Esophagus muscularis mucosa (tissue), 4 donors: ENCODE measurements at places on chromosomes 5 and 9. TPM values are rescaled to one million over a fixed set of nuclear protein-coding genes. Genes with fewer than 3 reads are reported as not detected.

Gene EPB41L4B
- 0.42 TPM for total RNA-seq

Gene PCDHA1
- total RNA-seq, result not detected

Gene GABRA1
- not detected for total RNA-seq

Gene ERGIC1
- 131 TPM for total RNA-seq

DNA sequence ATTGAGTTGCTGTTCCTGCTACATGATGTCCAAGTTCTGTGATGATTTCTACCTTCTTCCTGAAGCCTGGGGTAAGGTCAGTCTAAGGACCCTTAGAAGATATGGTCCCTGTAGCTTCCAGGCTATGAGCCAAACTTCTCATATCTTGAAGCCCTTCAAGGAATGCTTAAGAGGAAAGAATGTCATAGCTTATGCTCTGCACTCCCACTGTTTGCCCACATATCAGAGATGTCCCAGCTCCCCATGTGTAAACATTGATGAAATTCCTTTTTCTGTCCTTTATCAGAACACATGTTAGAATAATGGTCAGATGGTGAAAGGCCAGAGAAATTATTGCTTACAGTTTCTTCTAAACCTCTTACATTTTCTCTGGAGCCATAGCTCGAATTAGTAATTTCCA lies 41.4 kb upstream of the RUSC2 start:
- DNase-seq, result no peak

DNA sequence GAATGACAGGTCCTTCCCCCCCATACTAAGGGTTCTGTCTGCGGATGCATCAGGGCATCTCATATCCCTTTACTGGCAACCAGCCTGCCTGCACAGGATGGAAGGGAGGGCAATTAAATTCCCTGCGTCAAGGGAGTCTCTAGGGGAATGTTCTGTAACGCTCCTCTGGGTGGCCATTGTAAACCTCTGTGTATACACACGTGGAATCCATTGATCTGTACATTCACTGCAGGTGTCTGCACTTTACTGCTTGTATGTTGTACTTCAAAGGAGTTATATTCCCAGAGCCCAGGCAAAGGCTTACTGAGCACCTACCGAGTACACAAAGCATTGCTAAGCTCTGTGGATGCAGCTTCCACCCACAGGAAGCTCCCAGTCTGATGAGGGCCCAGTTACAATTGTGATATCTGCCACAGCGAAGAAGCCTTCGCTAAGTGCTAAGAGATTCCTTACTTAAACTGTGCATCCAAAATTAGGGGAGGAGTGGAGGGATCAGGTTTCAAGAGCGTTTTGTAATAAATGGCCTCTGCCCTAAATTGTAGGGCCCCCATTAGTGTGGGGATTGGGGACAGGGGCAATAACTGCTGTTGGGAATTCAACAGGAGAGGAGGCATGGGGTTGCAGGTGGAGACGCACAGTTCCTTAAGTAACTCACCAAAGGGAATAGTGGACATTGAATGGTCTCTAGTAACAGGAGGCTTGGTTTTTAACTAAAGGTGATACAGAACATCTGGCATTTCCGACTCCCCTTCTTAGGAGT lies 1.5 kb upstream of the RETREG1 start:
- DNase-seq, result no peak

DNA sequence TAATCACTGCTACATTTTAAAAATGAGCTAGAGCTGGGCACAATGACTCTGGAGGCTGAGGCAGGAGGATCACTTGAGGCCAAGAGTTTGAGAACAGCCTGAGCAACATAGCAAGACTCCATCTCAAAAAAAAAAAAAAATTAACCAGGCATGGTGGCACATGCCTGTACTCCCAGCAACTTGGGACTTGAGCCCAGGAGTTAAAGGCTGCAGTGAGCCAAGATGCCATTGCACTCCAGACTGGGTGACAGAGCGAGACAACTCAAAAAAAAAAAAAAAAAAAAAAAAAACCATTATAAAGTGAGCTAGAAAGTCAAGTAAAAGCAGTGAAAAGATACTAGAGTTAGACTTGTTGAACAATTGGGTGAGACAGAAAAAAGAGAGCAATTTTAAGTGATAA lies 28.2 kb downstream of the FEM1C start:
- DNase-seq, result no peak

- DNase-seq, result no peak
These were observed 152.4 kb downstream of the LRRC70 start for GRCh38 chr5:62731022-62731421.

GRCh38 chr5:114062932-114063867 lies 298.7 kb upstream of the KCNN2 start:
- DNase-seq, result no peak

GRCh38 chr9:114282104-114282485 lies 40.8 kb upstream of the ORM1 start:
- no peak for DNase-seq

DNA sequence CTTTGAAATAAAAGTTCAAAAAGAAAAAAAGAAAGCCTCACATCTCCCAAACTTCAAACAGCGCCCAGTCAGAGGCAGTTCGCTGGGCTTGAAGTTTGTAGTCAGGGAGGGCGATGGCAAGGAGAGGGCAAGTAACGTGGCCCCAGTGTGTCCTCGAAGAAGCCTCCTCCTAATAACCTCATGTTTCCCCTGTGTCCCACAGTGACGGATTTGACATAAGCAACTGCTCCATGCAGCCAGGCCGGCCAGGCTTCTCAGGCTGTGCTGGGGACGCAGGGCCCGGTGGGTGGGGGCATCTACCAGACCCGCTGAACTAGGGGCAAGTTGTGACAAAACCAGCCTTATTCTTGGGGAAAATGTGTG lies 172.2 kb downstream of the ERCC6L2 start:
- no peak for DNase-seq
